ENCODE measurements at places on chromosomes 2 and 18.

DNA sequence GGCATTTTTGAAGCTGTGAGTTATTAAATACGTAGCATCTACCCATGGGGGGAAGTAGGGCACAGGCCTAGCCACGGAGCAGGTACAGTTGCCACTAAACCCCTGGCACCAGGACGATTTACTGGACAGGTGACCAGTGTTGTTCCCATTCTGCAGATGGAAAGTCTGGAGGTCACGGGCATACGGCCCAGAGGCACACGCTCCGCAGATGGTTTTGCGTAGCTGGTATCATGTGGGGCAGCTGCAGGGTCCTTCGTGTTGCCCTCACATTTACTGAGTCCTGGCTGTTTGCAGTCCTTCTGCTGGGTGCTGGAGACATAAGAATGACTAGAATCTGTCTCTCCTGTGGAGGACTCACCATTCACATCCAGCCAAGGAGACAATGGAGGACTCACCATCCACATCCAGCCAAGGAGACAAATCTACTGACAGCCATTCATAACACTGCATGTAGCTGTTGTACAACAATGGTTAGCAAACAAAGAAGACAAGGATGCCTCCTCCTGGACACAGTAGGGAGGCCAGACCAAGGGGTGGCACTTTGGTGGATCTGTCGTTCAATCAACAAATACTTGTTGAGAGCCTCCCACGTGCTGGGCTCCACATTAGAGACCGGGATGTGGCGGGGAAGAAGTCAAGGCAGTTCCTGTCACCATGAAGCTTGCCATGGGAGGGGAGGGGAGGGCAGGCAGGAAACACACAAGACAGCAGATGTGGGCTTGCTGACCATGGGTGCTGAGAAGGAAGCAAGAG lies 24.9 kb downstream of the TWIST2 start:
- DNase-seq, result no peak

DNA sequence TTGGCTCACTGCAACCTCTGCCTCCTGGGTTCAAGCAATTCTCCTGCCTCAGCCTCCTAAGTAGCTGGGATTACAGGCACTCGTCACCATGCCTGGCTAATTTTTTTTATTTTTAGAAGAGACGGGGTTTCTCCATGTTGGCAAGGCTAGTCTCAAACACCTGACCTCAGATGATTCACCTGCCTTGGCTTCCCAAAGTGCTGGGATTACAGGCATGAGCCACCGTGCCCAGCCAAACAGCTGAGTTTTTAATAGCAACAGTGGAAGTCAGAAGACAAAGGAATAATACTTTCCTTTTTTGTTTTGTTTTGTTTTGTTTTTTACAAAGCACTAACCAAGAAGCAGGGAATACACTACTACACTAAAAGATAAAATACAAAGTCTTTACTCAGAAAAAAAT lies 16.9 kb downstream of the GPR75 start:
- DNase-seq, result no peak

DNA sequence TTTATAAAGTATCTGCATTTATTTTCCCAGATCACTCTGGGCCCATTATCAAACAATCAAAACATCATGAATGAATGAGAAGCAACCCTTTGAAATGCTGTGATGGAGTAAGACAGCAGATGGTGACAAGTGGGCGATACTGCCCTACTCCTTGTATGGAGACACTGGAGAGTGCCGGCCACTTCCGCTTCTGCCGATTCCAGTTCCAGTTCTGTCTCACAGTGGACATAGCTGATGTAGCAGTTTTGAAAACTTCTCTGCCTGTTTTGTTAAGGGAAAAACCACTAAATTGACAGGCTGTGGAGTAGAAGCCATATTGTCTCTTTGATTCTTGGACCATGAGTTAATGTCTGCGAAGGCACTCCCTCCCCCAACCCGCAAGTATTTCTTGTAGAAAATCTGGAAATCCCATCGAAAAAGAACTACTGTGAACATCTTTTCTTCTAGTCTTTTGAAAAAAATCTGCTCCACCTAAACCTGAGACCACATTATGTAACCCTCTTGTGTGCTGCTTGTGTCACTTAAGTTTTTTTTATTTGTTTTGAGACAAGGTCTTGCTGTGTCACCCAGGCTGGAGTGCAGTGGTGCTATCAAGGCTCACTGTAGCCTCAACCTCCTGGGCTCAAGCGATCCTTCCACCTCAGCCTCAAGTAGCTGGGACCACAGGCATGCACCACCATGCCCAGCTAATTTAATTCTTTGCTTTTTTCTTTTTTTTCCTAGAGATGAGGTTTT lies 133.5 kb downstream of the TANC1 start:
- DNase-seq, result no peak

GRCh38 chr2:39989888-39990287 lies 210.8 kb upstream of the THUMPD2 start:
- DNase-seq, result no peak

- DNase-seq, result no peak
Observed at GRCh38 chr2:19838616-19839015, 63.2 kb downstream of the TTC32 start.

- no peak for DNase-seq
Observed at GRCh38 chr2:28684142-28684858, 67.3 kb upstream of the PPP1CB start.

- DNase-seq, result no peak
Observed at GRCh38 chr18:43393174-43393573, 115.9 kb upstream of the SYT4 start.

DNA sequence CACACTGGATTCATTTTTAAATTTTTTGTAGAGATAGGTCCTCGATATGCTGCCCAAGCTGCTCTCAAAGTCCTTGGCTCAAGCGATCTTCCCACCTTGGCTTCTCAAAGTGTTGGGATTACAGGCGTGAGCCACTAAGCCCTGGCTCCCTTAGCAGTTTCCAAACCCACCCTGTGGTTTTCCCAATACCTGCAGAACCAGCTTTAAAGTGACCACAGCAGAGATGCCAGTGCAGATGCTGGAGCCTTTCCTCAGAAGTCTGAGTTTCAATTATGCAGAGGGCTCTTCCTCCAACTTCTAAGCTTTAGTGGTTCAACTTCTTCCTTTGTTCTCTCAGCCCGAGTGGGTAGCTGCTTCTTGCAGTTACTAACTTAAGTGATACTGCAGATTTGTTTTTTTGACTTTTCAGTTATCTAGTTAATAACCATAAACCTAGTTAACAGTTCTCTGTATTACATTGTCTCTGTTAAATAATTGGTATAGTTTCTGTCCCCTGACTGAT lies 8.1 kb upstream of the HAAO start:
- no peak for DNase-seq

GRCh38 chr18:28183418-28184078 lies 6.6 kb upstream of the CDH2 start:
- no peak for DNase-seq

GRCh38 chr2:227301523-227301922 lies 23.5 kb upstream of the MFF start:
- DNase-seq, result no peak

GRCh38 chr18:67211646-67212045 lies 304.9 kb downstream of the DSEL start:
- DNase-seq, result no peak

DNA sequence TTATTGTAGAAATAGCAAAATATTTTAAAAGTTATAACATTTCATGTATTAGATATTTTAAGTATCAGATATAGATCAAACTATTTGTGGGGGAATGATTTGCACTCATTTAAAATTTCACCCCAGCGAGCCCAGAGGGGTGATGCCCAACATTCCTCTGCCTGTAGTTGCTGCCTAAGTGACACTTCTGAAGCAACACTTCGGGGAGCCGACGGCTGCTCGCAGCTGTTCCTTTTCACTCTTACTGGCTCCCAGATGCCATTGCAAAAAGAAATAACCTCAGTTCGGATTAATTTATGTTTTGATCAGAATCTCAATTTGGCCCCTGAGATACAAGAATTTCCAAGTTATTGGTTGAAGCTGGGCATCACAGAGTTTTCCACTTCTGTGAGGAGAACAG lies 603.8 kb downstream of the PLCL1 start:
- DNase-seq, result no peak

DNA sequence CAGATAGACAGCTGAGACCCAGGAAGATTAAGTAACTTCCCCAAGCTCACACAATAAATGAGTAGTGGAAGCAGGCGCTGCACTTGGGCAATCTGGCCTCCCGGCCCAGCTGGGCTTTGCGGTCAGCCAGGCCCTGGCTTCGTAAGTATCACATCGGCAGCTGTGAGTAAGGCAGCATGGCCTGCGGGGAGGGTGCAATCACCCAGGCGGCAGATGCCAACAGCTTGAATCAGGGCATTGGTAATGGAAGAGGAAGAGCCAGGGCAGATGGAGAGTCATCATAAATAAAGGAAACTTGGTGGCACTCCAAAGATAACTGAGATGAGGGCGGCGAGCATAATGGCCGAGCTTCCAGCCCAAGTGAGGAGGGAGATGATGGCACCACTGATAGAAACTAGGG lies 217.9 kb upstream of the PID1 start:
- no peak for DNase-seq

GRCh38 chr2:172725746-172726145 lies 9.9 kb upstream of the RAPGEF4 start:
- no peak for DNase-seq

GRCh38 chr2:174697255-174697654 lies 67.0 kb downstream of the CHRNA1 start:
- no peak for DNase-seq

DNA sequence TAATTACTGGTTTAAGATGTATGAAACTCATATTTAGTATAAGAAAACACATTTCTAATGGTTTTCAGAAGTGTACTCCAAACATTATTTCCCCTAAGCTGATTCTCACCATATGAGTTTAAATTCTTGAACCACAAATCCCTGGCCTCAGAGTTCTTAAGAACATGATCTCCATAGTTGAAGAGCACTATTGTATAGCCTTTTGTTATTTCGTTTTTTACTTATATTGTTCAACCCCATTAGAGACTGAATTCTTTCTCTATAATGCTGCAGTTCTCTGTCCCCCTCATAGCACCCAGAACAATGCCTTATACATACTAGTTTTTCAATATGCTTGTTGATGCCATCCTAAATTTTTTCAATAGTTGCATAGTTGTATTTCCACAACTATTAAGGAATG lies 85.5 kb upstream of the TMEM17 start:
- DNase-seq, result no peak

Data from omental fat pad (tissue), 4 donors.